Mesenchymal stem cell (in vitro differentiated cells and primary cell): ENCODE measurements at places on chromosomes 6 and 20.

DNA sequence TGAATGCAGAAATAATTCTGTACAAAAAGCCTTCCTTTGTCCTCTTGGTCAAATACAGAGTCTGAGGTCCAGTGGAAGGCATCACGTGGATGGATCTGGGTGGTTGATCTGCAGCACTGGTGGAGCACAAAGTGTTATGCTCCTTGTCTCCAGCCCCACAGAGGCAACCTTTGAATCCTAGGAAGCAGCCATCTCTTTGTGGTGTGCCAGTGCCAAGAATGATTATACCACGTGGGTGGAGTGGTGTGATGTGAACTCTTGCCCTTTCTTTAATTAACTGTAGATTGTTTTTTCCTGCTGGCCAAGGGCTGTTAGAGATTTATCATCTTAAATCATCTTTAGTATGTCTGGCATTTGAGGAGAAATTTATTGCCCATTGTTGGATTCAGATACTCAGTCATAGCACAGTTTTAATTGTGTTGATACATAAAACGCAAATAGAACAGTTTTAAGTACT is 31.1 kb downstream of the NCOA7 start:
- DNase-seq, result no peak

DNA sequence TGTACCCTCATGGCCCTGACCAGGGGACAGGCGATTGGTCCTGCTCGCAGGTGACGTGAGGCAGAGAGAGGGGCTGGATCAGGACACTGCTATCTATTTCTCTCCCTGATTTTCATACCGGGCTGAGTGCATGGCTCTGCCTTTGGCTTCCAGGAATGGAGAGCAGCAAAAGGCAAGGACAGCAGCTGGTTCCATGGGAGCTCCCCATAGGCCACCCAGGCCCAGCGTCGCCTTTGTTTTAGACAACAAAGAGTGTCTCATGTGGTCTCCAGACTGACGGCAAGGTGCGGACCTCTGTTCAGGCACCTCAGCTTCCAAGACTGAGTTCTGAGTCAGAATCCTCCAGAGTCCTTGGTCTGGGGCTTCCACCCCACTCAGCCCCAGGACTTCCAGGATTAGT is 123.1 kb downstream of the VEGFA start:
- no peak for DNase-seq

GRCh38 chr6:28371280-28371679 is 21.5 kb downstream of the ZKSCAN3 start:
- DNase-seq, result no peak

- DNase-seq, result no peak
Measured at GRCh38 chr6:26367114-26367513, 2.1 kb downstream of the BTN3A2 start.

GRCh38 chr20:17641520-17641964 is 40.5 kb downstream of the RRBP1 start:
- no peak for DNase-seq

DNA sequence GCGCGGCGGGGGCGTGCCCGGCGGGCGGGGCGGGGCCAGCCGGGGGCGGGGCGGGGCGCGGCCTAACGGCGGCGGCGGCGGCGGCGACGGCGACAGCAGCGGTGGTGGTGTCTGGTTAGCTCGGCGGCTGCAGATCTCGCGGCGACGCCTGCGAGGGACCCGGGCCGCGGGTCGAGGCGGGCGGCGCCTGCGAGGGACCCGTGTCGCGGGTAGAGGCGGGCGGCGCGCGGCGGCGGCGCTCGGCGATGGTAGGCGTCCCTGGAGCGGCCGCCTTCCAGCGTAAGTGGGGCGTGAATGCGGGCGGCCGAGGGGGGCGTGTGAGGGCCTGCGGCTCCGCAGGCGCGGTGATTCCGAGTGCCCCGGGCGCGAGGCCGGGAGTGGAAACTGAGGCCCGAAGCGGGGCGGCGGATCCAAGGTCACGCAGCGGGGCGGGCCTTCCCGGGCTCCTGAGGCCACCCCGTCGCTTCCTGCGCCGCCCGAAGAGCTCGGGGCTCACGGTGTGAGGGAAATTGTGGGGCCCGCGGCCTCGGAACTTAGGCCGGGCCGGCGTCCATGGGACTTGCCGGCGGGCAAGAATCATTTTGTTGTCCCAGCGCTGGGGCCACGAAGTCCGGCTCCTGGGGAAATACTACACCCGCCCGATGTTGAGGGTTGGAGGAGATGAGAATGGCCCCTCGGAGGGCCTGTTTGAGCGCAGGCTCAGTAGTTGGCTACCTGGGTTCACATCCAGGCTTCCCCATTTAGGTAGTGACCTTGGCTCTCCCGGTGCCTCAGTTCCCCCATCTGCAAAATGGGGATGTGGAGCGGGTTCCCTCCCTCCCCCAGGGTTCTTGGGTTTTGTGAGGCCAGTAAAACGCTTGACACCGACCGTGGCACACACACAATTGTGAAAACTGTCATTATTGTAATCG is at the start of gene CBFA2T2:
Gene CBFA2T2, plus strand, starts transcription at position 74 of the 911 bp plus-strand sequence. Its CDS starts 172 bp downstream, at position 246.
- DNase-seq, result peak; percentile 77

DNA sequence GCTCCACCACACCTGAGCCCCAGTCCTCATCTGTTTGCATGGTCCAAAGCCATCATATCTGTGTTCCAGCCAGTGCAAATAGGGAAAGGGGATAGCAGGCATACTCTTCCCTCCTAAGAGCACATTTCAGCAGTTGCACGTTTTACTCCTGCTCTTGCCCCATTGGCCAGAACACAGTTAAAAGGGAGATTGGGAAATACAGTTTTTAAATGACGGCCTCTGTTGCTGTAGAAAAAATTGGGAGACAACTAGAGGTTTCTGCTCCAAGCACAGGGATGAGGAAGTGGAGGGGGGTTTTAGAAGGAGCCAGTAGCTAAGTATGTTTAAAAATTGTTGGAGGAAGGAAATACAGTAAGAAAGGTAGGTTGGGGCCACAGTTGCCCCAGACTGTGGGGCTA is 14.6 kb upstream of the STK35 start:
- no peak for DNase-seq

- DNase-seq, result no peak
Measured at GRCh38 chr6:36963451-36964290, 9.1 kb downstream of the PI16 start.
